ENCODE measurements at places on chromosomes 4 and X.

GRCh38 chrX:129723511-129723910 is 15.3 kb upstream of the XPNPEP2 start:
- no peak for DNase-seq

DNA sequence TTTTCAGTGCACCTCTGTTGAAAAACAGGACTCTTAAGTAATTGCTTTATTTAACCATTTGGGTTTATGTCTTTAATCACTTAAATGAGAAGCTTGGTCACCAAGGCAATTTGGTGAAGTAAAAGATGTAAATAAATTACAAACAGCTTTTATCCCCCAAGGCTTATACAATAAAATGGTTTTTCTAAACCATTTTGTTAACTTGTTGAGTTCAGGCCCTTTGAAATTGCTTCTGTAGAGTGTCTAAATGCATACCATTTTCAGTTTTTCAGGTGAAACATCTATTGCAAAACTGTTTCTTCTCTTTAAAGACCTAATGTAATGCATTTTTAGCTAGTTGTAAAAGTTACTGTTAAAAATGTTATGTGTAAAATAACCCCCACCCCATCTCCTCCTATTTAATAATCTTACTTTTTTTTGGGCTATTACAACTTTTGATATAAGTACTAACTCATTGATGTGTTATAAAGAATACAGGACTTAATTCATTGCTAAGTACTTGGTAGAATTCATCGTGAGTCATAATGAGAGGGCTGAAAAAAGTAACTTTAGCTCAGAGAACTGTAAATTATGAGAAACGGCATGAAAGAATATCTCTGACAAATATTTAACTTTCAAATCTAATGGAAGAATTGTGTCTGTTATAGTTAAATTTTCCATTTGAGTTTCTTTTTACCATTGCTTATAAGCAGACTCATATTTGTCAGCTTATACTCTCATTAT is 4.5 kb downstream of the RAPGEF2 start:
- DNase-seq = no peak

- DNase-seq = no peak
Measured at GRCh38 chr4:7862561-7863192, 77.0 kb downstream of the AFAP1 start.

- no peak for DNase-seq
Measured at GRCh38 chrX:17805120-17805519, 56.0 kb downstream of the RAI2 start.

DNA sequence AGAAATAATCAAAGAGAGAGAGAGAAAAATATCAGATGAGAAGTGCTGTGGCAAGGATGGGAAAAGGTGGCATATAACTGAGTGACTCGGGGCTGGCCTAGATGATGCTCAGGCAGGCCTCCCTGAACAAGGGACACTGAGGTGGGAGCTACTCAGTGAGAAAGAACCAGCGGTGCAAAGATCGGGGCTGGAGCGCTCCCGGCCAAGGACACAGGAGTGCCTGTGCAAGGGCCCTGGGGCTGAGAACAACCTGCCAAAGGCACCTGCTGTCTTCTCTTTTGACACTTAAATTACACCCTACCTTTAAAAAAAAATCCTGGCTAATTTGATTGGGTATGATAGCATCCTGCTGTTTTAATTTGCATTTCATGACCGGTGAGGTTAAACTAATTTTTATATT is 77.7 kb upstream of the C4orf50 start:
- DNase-seq = no peak

GRCh38 chr4:176752191-176752749 is 40.5 kb downstream of the VEGFC start:
- no peak for DNase-seq

GRCh38 chrX:67544281-67545035 is 637 bp downstream of the AR start:
- no peak for DNase-seq

GRCh38 chr4:159051245-159052071 is 51.4 kb upstream of the RAPGEF2 start:
- no peak for DNase-seq

GRCh38 chrX:67524428-67524827 is 19.4 kb upstream of the AR start:
- DNase-seq = no peak

DNA sequence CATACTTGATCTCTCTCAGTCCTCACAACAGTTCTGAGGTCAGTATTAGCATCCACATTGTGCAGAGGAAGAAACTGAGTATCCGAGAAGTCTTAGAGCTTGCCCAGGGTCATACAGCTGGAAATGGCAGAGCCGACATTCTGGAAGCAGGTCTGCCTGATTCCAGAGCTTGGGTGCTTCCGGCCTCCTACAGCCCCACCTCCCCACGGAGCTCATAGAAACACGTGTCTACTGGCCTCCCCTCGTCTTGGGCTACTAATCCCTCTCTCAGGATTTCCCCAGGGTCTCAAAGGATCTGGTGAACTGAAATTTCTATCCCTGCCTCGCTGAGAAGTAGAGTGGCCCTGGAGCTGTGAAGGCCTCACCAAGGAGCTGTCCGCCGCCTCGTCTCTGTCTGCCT is 12.0 kb upstream of the KDM5C start:
- DNase-seq = no peak

GRCh38 chrX:138756234-138756633 is 44.7 kb upstream of the FGF13 start:
- DNase-seq = no peak

DNA sequence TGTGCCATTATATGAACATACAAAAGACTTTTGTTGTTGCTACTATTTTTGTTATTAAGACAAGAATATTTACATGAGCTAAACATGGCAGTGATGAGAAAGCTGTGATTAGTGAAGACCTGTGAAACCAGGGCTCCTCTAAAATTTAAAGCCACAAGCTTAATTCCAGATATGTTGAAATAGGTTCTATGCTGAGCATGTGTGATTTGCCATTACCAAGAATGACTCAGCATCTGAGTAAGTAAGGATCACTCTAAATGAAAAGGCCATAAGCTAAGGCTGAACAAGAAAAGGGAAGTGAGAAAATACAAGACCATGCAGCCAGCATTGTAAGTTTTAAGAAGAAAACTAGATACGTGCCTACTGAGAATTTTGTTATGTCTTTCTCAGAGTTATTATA is 75.9 kb upstream of the CAMK2D start:
- no peak for DNase-seq

- no peak for DNase-seq
Measured at GRCh38 chrX:40684092-40684491, 36.7 kb upstream of the CXorf38 start.

GRCh38 chr4:118112117-118113046 is 78.1 kb downstream of the NDST3 start:
- no peak for DNase-seq

DNA sequence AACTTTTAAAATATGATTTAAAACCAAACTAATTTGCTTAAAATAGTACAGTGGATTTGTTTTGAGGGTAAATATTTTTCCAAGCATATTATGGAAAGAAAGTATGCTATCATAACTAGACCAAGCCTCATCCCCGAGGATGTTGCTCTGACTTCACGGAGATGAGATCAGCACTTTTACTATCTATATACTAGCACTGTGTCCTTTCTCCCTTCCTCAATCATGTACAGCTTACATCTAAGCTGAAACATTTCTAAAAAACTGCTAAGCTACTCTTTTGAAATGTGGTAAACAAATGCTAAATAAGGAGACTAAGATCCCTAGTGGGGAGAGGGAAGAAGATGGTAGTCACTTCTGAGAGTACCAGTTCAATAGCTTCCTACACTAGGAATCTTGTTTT is 23.8 kb downstream of the AMMECR1 start:
- DNase-seq = no peak

DNA sequence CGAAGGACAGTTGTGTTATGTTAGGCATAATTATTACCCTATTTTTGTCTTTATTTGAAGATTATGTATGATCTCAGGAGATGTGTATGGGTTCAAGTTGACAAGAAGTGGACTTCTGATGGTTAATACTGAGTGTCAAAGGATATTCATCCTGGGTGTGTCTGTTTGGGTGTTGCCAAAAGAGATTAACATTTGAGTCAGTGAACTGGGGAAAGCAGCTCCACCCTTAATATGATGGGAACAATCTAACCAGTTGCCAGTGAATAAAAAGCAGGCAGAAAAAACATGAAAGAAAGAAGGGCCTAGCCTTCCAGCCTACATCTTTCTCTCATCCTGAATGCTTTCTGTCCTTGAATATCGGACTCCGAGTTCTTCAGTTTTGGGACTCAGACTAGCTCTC is 332.6 kb downstream of the DTHD1 start:
- DNase-seq = no peak

GRCh38 chr4:128951316-128951715 is 141.8 kb downstream of the JADE1 start:
- DNase-seq = no peak

GRCh38 chr4:13329963-13330362 is 154.2 kb downstream of the RAB28 start:
- no peak for DNase-seq

DNA sequence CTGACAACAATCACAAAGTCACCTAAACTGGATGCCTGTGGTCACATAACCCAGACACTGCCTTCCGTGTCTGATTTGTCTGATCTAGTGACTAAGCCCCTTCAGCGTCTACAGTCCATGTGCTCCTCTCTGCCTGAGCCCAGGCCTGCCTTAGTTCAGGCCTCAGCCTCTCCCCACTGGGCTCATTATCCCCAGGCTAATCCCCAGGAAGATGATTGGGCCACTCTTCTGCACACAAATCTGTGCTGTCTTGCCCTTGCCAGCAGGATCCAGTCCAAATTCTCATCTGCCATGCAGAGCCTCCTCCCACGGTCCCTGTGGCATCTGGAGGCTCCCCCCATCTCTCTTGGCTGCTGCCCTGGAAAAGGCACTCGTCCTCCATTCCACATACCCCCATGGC is 96.5 kb downstream of the SLC2A9 start:
- no peak for DNase-seq

GRCh38 chr4:4492161-4492847 is 49.5 kb downstream of the STX18 start:
- DNase-seq = no peak

DNA sequence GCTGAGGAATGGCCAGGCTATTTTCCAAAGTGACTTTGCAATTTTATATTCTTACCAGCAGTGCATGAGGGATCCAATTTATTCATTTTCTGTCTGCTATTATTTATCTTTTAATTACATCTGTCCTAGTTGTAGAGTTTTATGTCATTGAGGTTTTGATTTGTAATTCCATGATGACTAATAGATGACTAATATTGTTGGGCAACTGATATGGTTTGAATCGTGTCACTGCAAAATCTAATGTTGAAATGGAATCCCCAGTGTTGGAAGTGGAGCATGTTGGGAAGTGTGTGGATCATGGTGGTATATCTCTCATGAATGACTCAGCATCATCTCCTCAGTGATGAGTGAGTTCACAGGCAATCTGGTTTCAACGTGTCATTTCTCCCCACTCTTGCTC is 201.5 kb downstream of the TBX22 start:
- DNase-seq = no peak

GRCh38 chrX:115459883-115460880 is 100.8 kb upstream of the PLS3 start:
- no peak for DNase-seq

DNA sequence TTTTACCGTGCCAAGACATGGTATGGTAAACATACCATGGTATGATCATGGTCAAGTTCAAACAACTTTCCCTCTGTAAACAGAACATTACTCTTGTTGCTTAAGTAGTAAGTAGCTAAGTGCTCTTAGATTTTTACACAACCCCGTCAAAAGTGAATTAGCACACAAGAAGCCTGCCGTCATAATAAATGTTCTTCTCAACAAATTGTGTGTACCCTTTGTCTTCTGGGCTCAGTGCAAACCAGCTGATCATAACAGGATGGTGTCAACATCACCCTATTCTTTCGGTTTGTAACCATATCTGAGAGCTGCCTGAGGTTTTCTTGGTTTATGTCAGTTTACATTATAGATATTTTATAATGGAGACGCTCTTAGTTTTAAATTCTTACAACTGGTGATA is 28.8 kb downstream of the MSL3 start:
- DNase-seq = no peak

DNA sequence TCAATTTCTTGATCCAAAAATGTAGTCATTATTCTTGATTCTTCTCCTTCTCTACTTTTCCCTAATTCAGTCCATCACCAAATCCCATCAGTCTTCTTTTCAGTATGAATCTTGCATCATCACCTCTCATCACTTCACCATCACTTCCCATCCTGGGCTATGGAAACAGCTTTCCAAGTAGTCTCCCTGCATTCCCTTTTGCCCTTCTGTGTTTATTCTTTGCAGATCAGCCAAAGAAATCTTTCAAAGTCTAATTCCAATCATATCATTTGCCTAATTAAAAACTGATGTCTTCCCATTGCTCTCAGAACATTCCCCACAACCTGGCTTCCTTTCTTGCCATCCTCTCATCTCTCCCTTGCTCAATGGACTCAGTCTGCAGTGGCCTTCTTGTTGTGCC is 201.7 kb upstream of the ADAMTS3 start:
- no peak for DNase-seq

DNA sequence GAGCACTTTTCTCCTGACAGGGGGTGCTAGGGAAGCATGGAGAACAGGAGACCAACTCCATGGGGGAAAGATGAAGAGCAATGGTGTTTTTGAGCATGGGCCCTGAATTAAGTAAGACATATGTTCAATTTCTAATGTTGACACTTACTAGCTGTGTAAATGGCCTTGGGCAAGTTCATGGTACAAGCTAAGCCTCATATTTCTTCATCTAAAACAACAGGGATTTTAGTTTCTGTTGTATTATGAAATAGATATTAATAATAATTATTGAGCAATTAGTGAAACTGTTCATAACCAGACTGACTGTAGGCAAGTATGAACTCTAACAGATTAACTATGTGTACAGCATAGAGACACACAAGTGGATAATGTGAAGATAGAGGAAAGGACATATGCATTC is 515.0 kb upstream of the FAT1 start:
- no peak for DNase-seq
